ENCODE measurements at places on chromosomes 5 and 9.

GRCh38 chr5:146945617-146946084, 67.1 kb upstream of the PPP2R2B start:
- DNase-seq, result no peak

- no peak for DNase-seq
Measured at GRCh38 chr5:36337597-36337996, 35.9 kb upstream of the RANBP3L start.

- DNase-seq, result no peak
Measured at GRCh38 chr5:32450952-32451351, 6.4 kb upstream of the ZFR start.

DNA sequence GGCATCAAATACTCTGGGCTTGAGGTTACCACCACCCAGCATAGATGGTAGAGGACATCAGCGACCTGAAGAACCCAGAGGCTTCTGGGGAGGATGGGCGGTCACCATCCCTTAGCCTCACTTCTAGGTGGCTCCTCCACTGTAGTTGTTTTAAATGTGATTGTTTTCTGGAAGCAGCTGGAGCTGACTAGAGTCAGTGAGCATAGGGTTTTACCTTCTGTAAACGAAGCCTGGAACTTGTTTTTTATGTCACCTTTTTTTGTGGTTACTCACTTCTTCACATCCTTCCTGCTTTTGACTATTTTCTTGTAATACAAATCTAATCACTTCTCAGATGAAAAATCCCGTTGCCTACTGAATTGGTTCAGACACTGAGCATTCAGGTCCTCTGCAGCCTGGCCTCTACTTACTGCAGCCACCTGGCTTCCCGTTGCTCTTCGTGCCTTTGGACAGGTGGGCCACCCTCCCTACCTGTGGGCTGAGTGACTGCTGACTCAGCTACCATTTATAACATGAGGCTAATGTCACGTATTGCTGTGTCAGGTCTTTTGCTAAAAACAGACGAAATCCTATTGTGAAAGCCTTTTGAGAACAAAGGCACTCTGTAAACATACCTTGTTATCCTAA, 167.8 kb downstream of the MAN2A1 start:
- DNase-seq, result no peak

- DNase-seq, result no peak
Measured at GRCh38 chr9:115411993-115412452, 294.1 kb upstream of the TNC start.

GRCh38 chr5:131396015-131396414, 132.2 kb downstream of the CDC42SE2 start:
- no peak for DNase-seq

- no peak for DNase-seq
Measured at GRCh38 chr9:134328841-134329575, 2.8 kb downstream of the RXRA start.

DNA sequence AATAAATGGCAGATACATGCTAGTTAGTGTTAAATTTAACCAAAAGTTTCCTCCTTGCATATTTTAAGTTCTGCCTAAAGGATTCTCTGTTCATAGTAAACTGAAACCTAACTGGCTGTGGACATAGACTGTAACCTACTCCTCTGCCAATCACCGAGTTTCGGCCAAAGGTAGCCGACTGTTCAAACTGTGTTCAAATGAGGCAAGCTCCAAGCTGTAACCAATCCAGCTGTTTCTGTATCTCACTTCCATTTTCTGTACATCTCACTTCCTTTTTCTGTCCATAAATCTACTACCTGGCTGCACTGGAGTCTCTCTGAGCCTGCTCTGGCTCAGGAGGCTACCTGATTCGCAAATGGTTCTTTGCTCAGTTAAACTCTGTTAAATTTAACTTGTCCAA, 44.1 kb downstream of the KCNV2 start:
- DNase-seq, result no peak

DNA sequence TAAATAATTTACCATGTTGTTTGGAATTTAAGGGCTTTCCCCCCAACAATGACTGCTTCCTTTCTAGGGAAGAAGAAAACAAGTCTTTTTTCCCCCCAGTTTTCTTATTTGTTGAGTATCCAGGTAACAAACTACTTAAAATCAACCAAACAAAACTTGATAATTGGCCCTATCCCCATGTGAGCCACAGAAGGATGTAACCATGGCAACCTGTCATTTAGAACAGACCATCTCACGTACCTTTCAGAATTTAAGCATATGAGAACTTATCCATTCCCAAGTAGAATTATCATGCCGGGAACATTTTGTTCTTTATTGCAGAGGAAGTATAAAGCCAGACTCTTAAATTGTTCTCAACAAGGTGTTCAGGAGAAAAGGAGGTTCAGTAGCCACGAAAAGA, 392.3 kb downstream of the CETN3 start:
- DNase-seq, result no peak

DNA sequence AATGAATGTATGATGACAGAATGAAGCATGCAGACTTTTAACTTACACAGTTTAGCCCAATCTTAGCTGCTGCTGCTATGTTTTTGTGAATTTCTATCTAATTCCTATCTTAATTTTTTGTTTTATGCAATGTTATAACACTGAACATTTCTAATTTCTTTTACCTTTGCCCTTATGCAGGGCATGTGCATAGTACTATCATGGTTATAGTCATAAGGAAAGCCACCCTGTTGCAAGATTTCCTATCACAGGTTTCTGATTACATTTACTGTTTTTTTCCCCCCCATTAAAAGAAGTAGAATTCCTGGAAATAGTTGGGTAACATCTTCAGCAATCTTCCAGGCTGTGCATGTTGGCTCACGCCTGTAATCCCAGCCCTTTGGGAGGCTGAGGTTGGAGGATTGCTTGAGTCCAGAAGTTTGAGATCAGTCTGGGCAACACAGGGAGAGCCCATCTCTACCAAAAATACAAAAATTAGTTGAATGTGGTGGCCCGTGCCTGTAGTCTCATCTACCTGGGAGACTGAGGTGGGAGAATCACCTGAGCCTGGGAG, 164.4 kb downstream of the KDM4C start:
- DNase-seq, result no peak

GRCh38 chr5:175478384-175479124, at the start of gene SFXN1:
Gene SFXN1 (plus strand): TSS chr5:175478560. CDS start chr5:175492104, 13,544 bp downstream.
- DNase-seq, result peak; percentile 63

All from stimulated activated CD8-positive, alpha-beta memory T cell treated with anti-CD3 and anti-CD28 coated beads, Interleukin-2, amount 100 ng/mL, for 1 hour (primary cell).